ENCODE measurements at places on chromosomes 6 and 20.

GRCh38 chr20:19885939-19886660 lies 128.0 kb downstream of the RIN2 start:
- DNase-seq, result no peak

GRCh38 chr20:62134735-62135231 lies 8.4 kb downstream of the PSMA7 start:
- no peak for DNase-seq

DNA sequence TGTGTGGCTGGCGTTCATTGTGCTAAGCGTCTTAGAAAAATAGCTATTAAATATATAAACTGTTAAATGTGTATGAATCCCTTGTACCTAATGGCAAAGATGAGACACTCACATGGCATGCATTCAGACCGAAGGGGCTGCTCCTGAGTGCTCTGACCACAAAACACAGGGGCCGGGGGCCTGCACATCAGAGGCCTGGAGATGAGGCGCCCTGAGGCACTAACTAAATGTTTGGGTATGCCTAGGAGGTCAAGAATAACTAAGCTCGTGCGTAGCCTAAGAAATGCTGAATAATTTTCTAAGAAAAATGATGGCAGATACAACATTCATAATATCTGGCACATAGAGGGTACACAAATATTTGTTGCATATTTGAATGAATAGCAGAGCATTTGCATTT lies 92.5 kb downstream of the PSMB1 start:
- no peak for DNase-seq

- no peak for DNase-seq
These were observed 3.3 kb upstream of the HDDC2 start for GRCh38 chr6:125304970-125305660.
